T-cell (primary cell): ENCODE measurements at places on chromosomes 2 and 18.
A peak's percentile ranks its signal among the peaks of the same experiment; 100 is the strongest.

- DNase-seq = no peak
These were observed 59.3 kb upstream of the LRRTM1 start for GRCh38 chr2:80363791-80364349.

DNA sequence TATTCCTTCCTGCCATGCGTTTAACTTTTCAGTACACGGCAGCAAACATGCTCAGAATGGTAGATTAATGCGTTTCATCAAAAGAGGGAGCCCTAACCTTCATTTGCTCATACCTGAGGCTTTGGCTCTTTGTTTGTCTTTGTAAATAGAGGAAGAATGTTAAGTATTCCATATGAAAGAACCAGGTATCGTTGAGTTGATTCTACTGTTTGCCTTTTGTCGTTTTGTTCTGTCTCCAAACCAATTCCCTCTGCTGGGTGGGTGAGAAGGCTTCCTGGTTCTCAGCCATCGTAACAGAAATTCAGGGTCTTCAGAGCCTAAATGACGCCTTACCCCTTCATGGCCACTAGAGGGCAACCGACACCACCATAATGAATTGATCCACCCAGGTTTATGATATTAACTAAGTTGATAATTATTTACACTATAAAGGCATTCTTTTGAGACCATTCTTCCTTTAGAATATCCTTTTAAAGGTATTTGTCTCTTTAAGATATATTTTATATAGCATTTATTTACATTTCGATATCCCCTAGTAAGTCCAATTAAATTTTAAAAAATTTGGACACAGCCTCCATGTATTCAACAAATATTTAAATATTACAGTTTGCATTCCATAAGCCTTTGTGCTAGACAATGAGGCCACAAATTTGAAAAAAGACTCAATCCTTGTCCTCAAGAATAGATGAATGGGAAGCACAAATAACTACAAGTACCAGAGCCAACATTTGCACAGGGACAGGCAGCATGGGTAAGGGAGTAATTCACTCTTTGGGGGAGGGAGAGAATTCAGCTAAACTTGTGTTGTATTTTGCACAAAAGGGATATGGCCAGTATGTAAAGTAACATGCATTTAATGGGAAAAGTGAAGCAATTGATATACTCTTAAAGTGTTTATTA is 48.1 kb downstream of the TIMM21 start:
- peak; percentile 42 for DNase-seq

GRCh38 chr2:208208335-208209085 is 18.7 kb upstream of the C2orf80 start:
- no peak for DNase-seq

DNA sequence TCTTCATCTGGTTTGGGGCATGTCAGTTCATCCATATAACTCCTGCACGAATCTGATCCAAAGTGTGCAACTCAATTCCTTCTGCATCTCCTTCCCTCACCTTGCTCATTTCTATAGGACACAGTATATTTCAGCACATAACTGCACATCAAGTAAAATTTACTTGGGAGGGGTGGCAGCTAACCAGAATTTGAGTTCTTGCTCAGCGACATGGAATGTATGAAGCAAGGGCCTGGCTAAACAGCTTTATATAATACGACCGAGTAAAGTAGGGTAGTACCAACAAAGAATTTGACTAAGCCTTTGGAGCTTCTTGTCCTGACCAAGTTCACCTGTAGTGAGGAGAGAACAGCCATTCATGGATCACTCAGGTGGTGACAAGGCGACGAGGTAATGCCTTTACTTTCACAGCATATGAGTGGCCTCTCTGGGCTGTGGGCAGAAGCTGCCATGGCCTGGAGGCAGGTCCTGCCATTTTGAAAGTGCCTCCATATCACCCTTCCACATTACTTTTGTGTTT is 570.2 kb upstream of the TNP1 start:
- no peak for DNase-seq

DNA sequence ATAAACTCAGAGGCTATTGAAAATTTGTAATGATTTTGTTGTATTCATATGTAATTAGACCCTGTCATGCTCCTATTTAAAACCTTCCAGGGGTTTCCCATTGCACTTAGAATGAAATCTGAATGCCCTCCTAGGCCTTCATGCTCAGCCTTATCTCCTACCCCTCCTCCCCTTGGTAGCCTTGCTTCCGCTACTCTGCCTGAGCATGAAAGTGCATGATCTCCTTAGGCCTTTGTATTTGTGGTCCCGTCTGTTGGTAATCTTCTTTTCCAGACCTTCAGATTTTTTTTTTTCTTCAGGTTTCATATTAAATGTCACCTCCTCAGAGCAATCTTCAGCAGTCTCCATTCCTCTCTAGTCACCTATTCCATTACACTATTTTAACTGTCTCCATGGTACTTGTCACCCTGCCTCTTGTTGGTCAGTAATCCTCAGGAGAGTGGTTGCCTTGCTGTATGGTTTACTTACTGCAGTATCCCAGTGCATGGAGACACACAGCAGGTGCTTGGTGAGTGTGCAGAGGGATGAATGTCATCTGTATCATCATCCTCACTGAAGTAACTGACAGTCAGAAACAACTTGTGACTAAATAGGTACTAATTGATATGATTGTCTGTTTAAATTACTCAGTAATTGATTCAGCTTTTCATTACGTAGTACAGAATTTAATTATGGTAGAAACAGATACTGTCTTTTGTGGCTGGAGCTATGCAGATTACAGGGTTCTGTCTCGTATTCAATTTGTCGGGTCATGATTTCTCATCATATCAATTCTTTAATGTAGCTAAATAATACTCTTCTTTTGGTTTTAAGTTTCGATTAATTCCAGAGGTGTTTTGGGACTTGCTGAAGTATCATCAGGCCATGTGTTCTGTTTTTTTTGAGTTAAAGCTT is 63.9 kb downstream of the PHLPP1 start:
- no peak for DNase-seq

- no peak for DNase-seq
These were observed 129.6 kb downstream of the PMS1 start for GRCh38 chr2:189913821-189914220.

GRCh38 chr18:36620788-36621187 is 208.0 kb downstream of the TPGS2 start:
- DNase-seq = no peak

DNA sequence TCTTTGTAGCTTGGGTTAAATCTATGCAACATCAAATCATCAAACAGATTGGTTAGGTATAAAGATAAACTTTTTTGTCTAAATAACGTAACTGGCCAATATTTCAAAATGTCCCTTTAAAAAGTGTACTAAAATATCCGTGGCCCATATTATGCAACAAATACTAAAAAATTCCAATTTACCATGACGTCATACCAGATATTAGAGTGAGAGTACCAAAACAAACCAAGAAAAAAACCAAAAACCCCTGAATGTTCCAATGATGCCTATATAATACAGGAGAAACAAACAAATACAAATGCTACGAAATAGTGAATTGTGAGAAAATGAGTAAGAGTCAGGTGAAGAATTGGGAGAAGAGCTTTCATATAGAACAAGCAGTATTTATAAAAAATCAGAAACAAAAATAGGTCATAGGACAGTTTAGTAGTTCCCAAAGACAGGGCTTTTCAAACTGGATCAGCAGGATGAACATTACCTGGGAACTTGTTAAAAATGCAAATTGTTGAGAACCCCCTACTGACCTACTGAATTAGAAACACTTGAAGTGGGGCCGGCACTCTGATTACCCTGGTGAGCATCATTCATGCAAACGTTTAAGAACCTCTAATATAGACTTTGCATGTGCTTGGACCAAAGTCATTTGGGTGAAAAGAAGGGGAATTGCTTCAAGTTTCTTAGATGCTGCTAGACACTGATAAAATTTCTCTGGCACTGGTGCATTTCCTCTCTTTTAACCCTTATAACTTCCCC is 753.7 kb downstream of the DSC3 start:
- DNase-seq = no peak

DNA sequence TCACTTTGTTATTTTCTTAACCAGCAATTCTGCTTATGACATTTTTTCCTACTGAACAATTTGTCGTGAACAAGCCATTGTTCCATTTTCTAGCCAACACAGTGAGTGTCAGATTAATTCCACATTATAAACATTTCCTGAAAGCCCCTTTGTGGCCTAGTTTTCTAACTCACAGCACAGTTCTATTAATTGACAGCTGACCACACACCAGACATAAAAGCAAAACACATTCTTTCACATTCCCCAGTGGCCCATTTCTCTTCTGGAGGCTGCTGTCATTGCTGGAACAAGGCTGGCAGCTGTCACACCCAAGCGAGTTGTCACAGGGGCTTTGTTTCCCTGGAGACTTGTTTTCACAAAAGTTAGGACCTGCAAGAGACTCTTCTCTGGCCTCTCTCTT is 50.7 kb downstream of the RNF152 start:
- DNase-seq = no peak

DNA sequence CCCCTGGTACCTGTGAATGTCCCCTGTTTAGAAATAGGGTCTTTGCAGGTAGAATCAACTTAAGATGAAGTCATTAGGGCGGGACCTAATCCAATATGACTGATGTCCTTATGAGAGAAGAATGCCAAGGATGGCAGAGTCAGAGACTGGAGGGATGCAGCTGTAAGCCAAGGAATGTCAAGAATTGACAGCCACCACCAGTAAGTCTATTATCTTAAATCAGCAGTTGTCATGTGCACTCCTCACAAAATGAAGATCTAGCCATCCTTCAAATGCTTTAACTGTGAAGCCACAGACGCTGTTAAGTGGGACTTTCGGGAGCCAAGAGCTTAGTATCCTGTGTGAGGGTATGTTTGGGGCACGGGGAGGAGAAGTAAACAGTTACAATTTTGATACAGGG is 83.2 kb downstream of the ITGA4 start:
- DNase-seq = no peak

DNA sequence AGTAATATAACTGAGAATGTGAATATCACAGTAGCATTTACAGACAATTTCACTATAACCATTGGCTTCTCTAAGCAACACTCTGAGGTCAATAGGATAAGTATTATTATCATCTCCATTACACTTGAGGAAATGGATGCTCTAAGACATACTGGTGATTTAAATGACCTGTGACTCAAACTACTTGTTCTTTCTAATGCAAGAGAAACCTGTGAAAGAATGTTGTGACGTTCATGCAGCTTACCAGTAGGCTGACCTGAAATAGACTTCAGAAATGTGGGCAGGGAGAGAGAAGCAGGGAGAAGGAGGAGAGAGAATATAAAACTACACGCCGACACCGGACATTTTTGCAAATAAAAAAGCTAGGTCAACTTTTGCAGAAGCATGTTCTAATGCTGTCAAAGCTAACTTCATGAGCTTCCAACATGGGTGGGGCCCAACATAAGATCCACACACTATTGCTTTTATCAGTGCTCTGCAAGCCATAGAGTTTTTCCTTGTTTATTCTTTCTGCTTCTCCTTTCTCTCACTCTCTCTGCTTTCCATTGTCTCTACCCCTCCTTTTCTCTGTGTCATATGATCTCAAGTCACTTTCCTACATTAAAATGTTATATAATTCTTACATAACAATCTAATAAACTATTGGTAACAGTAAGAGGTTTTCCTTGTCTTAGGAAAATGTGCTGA is 217.6 kb upstream of the FN1 start:
- no peak for DNase-seq

DNA sequence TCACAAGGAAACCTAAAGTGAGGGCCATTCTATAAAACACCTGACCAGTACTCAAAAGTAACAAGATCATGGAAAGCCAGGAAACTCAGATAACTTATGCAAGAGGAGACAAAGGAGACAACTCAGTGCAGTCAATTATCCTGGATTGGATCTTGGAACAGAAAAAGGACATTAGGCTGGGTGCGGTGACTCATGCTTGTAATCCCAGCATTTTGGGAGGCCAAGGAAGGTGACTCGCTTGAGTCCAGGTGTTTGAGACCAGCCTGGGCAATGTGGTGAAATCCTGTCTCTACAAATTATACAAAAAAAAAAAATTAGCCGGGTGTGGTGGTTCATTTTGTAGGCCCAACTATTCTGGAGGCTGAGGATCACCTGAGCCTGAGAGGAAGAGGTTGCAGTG is 424.5 kb upstream of the SPRED2 start:
- no peak for DNase-seq

GRCh38 chr18:36035253-36035652 is 32.1 kb downstream of the RPRD1A start:
- DNase-seq = no peak

DNA sequence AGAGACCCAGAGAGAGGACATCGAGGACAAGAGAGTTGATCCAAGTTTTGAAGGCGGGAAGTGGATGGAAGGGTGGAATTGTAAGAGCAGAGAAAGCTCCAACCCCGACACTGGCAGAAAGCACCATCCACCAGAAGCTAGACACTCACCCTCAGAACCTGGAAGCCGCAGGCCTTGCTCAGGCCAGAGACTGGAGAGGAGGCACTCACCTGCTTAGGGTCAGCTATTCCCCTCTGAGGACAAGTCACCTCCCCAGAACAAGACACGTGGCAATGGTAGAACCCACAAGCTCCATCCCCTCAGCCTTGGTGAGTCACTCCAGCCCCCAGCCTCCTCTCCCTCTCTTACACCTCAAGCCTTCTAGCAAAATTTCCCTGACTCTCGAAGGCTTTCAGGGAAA is 64.9 kb downstream of the STEAP3 start:
- DNase-seq = no peak

DNA sequence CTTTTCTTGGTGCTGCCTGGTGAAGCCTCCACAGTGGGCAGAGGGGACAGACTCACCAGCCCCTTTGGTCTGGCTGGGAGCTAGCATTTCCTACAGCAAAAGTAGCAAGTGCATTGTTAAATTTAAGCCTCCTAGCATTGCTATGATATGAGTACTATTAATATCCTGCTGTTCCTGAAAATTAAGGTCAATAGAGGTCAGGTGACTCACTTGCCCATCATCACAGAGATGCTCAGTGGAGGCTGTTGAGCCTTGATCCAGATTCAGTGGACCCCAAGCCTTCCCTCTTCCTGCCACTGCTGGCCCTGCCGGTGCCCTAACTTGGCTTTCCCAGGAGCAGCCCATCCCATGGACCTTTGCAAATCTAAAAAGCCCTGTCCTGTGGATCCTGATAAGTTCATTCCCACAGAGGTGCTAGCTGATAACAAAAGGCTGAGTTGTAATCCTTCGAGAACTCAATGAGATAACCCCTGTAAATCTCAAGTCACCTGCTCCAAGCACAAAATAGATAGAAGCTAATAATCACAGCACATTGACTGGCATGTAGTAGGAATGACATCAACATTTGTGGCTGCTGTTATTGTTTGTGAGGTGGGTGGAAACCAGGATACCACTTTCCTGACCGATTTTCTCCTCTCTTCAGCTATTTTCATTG is 84.4 kb downstream of the THNSL2 start:
- DNase-seq = no peak

- DNase-seq = no peak
These were observed 494.8 kb upstream of the KLHL29 start for GRCh38 chr2:22890132-22890531.

GRCh38 chr2:105739426-105739825 is 5.3 kb upstream of the NCK2 start:
- no peak for DNase-seq

DNA sequence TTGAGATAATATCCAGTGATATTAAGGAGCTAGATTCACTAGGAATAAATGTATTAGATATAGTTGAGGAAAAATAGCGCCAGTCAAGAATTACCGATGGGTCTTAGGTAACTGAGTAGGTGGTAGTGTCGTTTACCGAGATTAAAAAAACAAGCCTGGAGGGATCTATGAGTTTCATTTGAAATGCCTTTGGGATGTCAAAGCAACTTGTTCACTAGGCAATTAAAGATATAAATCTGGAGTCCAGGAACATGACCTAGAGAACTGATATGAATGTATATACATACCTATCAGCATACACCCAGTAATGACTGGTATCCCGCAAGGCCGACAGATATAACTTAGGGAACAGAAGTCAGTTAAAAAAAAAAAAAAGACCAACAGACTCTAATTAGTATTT is 29.2 kb upstream of the MAP4K3 start:
- DNase-seq = no peak

- no peak for DNase-seq
These were observed 151.0 kb downstream of the ARL4C start for GRCh38 chr2:234345921-234346320.
